CD4-positive, alpha-beta T cell treated with Interleukin-1 beta for 1 hour (primary cell): ENCODE measurements at places on chromosomes 7 and 10.

GRCh38 chr10:112803961-112804401, 146.1 kb upstream of the TCF7L2 start:
- no peak for DNase-seq

DNA sequence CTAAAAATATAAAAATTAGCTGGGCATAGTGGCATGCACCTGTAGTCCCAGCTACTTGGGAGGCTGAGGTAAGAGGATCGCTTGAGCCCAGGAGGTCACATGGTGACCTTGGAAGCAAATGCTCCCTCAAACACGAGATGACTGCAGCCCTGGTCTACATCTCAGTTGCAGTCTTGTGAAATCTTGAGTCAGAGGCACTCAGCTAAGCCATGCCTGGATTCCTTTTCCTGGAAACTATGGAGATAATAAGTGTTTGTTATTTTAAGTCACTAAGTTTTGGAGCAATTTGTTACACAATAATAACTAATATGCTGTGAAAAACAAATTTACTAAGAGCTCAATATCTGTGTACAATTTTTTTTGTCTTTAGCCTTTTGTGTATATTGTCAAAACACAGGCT, 284.3 kb upstream of the KAT6B start:
- DNase-seq: no peak

- peak; percentile 65 for DNase-seq
Measured at GRCh38 chr10:92742331-92743228, 52.8 kb downstream of the HHEX start.

GRCh38 chr7:156460858-156461627, 179.5 kb upstream of the RNF32 start:
- DNase-seq: no peak

GRCh38 chr10:54708591-54708990, 92.4 kb downstream of the PCDH15 start:
- no peak for DNase-seq

DNA sequence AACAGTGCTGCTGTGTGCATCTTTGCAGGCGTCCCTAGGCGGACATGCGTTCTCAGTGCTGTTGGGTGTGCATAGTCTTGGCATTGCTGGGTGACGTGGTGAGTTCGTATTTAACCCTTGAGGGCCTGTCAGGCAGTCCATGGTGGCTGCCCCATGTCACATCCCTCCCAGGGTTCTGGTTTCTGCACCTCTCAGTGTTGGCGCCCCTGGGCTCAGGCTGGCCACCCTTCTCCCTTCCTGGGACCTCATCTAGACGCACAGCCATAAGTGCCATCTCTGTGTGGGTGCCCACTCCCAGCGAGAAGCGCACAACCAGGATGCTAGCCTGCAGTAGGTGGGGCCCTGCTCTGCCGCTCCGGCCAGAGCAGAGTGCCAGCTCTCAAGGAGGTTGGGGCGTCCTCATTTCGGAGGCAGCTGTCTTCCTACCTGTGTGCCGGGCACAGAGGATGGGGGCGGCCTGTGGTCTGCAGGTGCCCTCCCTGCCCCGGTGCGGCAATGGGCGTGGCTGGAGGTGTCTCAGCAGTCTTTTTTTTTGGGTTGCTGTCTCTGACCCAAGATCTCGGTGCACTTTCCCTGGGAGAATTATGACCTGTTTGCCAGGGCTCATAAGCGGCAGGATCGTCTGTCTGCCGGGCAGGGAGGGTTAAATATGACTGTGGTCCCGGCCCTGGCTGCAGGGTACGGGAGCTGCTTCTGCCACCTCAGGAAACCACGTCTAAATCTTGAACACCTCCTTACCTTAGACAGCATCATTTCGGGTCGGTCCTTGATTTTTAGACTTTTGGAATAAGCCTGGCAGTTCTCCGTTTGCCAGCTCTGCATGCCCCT, 6.5 kb downstream of the INPP5A start:
- DNase-seq: no peak

GRCh38 chr7:1076184-1077072, 11.5 kb upstream of the GPER1 start:
- DNase-seq: no peak

GRCh38 chr7:34622771-34623250, 35.2 kb upstream of the NPSR1 start:
- DNase-seq: no peak

DNA sequence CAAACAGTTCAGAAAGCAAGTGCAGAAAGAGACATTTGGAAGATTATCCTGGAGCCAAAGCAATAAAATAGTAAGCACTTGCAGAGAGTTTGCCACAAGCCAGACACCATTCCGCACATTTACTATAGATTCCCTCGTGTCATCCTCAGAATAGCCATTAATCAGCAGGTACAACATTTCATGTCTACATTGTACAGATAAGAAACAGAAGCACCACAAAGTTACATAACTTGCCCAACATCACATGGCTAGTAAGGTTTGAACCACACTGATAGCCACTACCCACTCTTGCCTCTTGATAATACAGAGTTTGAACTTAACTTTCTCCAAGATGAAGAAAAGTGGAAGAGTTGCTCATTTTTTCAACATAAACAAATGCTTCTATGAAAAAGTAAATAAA, 40.6 kb upstream of the GHITM start:
- DNase-seq: no peak

- DNase-seq: no peak
Measured at GRCh38 chr7:30635798-30636197, 41.1 kb downstream of the GARS1 start.

GRCh38 chr10:13528875-13529713, at the start of gene BEND7:
Gene BEND7 (minus strand): TSS chr10:13529014. CDS start chr10:13528533, 481 bp downstream.
- DNase-seq: no peak

DNA sequence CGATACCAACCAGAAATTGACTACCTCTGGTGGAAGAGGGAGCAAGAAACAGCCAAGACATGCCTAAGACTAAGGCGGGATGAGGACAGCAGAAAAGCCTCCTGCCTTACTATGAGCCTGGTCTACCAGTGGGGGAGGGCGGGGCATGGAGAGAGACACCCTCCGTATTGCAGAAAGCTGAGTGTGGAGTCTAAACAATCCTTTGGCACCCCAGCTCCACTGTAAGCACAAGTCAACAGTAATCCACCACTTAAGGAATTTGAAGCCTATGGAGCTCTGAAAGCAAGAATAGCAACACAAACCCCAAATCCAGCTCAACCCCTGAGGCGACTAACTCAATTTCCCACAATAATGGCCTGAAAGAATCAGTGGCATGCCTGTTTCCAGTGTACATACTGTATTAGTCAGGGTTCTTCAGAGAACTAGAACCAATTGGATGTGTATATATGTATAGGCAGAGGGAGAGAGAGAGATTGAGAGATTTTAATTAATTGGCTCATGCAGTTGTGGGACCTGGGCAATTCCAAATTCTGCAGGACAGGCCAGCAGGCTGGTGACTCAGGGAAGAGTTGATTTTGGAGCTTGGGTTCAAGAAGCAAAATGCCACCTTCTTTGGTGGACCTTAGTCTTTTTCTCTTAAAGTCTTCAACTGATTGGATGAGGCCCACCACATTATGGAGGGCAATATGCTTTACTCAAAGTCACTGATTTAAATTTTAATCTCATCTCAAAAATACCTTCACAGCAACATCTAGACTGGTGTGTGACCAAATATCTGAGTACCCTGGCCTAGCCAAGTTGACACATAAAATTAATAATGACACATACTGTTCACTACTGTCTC, 13.5 kb downstream of the PPIF start:
- no peak for DNase-seq

DNA sequence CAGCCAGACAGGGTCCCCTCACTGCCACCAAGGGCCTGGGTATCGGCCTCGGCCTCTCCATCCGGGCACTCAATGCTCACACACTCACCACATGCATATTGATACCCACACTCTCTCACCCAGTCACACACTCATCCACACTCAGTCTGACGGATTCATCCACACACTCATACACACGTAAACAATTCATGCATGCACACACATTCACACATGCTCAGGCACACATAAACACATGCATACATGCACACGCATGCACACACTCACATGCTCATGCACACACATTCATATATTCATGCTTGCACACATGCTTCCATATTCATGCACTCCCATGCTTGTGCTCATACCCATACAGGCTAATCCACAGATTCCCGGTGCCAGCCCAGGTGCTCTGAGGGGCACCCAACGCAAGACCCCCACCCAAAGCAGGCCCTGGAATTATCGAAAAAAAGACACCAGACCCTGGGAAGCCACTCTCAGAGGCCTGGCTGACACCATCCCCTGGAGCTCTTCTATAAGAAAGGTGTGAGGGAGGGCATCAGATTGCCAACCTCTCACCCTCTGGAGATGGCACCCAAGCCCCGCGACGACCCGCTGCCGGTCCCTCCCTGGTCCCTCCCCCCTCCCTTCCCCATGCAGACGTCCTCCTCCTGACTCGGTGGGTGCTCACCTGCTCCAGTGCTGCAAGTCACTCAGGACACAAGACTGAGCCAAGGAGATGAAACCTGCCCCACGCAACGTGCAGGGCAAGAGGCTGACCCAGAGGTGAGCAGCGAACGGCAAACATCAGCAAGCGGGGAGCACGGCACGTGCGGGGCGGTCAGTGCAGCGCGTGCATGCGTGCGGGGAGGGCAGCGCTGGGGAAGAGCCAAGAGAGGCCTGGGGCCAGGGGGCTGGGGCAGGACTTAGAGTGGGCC, 15.2 kb downstream of the STK32C start:
- no peak for DNase-seq
